Activated T-helper 1 cell treated with anti-CD3 and anti-CD28 coated beads, Interleukin-2, amount 50 U/mL, for 16 hours (primary cell): ENCODE measurements at places on chromosomes 13 and 19.

- no peak for DNase-seq
These were observed 1.1 kb downstream of the VSTM1 start for GRCh38 chr19:54062643-54063042.

DNA sequence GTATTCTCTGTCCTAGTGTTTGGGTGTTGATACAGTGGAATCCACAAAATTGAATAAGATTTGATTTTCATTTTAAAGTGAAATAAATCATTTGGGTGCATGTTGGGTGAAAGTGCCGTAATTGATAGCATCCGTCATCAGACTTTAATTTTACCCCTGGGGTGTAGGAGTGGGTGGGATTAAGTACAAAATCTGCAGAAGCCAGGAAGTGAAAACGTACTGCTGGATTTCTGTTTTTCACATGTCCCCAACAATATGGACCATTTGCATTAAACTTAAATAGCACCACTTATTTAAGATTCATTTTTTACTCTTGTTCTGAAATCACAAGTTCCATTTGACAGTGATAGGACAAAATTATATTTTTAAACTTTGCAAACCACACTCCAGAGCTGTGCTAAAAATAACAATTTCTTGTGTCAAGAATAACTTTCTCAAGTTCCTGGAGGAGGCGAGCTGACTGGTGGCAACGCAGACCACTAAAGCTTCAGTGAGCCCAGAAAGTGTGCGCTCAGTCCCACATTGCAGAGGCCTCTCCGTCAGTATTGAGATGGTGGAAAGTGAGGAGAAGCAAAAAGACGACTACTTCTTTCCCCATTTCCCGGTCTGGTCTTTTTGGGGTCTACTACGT, 71.3 kb downstream of the ARHGEF7 start:
- DNase-seq, result no peak

GRCh38 chr19:49506575-49507105, 5.8 kb upstream of the FCGRT start:
- peak; percentile 62 for DNase-seq

DNA sequence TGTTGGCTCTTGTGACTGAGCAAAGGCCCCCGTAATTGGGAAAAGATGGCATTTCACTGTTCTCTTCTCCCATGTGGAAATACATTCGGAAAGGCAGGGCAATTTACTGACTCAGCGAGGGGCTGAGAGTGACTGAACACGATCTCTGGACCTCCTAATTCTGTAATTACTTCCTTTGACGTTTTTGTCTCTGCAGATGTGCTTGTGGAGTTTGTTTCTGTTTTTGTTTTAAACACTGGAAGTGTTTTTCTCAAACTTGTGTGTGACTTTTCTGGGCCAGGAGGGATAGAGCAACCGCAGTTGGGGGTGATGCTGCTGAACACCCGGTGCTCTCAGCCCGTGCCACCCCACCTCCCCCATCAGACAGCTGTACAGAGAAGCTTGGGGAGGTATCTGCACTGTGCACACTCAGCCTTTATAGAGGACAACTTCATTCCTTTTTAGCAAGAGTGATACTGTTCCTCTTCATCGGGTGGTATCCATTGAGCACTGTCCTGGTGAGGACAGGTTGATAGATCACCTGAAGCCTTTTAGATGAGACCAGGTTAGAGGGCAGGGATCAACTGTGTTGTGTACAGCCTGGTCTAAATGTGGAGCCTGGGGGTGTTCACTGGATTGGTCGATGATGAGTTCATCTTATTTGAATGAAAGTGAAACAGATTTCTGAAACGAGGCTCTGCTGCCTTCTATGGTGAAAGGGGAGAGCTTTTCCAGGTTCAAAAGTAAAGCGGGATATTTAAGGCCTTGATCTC, 117.4 kb downstream of the ESD start:
- DNase-seq, result no peak

DNA sequence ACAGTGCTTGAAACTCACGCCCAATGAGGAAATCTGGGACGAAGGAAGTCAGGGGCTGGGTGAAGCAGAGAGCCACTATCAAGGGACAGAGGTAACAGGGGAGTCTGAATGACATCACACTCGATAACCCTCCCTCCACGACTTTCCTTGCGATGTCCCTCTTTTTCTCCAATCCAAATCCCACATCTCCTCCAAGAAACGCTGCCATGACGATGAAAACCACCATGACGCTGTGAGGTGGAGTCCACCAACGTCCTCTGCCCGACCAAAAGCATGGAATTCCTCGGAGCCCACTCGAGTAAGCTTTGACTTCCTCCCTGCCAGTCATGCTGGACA, 967 bp downstream of the REXO1 start:
- DNase-seq, result no peak

- no peak for DNase-seq
These were observed 19.7 kb downstream of the SCEL start for GRCh38 chr13:77555246-77555645.

GRCh38 chr19:1566392-1567115, 1.6 kb downstream of the MEX3D start:
- no peak for DNase-seq

DNA sequence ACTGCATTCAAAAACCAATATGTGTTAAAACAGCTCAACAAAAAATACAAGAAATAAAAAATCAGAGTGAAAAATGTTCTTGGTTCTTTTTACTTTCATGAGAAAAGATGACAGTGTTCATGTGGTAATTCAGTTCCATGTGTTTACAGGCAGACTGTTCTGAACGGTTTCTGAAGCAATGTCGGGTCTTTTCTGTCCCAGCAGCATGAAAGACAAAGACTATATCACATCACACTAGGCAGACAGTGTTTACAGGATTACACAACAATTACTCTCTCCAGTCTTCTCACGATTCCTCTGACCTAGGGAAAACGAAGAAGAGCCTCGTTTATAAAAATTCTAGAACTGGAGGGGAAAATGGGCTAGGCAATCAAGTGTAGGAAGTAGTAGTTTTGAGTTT, 83.4 kb downstream of the UBL3 start:
- no peak for DNase-seq

- DNase-seq, result no peak
These were observed 836.2 kb downstream of the DACH1 start for GRCh38 chr13:71030784-71031183.

- DNase-seq, result no peak
These were observed 21.0 kb downstream of the TPP2 start for GRCh38 chr13:102617697-102618350.

DNA sequence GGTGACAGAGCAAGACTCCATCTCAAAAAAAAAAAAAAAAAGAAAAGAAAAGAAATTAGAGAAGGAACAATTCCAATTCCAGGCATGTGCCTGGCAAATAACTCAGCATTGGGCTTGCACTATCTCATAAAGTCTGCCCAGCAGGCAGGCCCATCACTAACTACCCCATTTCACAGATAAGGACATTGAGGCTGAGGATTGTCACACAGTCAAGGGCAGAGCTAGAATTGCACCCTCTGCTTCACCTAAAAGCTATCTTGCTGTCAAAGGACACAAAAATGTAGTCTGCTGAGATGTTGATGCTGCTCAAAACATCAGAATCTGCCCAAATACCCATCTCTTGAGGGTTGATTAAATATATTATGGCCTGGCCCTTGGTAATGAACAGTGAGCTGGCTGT, 20.7 kb upstream of the COLGALT1 start:
- DNase-seq, result no peak

- DNase-seq, result no peak
These were observed 37.7 kb upstream of the ESD start for GRCh38 chr13:46834657-46835056.

GRCh38 chr13:94479616-94480015, at the start of gene DCT:
TSS of gene DCT (minus strand) at chr13:94479682. CDS start at chr13:94479255, 427 bp downstream.
- no peak for DNase-seq

- no peak for DNase-seq
These were observed 5.5 kb downstream of the ALDH16A1 start for GRCh38 chr19:49458567-49458903.

GRCh38 chr19:30738047-30738446, 365.9 kb downstream of the ZNF536 start:
- DNase-seq, result no peak

DNA sequence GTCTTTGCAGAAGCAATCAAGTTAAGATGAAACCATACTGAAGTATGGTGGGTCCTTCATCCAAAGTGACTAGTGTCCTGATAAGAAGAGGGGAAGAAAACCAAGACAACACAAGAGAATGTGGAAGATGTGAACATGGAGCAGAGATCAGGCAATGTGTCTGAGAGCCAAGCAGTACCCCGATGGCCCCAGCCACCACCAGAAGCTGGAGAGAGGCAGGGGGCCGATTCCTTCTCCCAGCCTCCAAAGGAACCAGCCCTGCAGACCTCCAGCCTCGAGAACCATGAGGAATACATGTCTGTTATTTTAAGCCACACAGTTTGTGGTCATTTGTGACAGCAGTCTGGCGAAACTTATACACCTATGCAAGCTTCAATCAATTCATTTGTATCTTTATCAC, 93.2 kb downstream of the IRS2 start:
- DNase-seq, result no peak

DNA sequence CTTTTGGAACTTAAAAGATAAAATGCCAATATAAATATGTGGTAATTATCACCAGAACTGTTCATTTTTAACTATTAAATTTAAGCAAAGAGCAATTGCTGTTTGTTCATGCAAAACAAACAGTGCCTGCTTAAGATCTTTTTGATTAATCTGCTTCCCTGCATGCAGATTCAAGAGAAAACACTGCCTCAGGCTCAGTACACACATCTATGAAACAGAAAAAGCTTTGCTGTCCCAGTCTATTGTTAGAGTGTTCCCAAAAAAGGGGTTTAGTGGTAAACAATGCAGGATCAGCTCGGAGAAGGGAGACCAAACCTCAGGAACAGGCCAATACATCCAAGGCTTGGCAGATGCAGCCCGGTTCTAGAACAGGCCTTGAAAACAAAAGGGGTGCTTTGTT, 49.3 kb upstream of the TDRD3 start:
- no peak for DNase-seq

DNA sequence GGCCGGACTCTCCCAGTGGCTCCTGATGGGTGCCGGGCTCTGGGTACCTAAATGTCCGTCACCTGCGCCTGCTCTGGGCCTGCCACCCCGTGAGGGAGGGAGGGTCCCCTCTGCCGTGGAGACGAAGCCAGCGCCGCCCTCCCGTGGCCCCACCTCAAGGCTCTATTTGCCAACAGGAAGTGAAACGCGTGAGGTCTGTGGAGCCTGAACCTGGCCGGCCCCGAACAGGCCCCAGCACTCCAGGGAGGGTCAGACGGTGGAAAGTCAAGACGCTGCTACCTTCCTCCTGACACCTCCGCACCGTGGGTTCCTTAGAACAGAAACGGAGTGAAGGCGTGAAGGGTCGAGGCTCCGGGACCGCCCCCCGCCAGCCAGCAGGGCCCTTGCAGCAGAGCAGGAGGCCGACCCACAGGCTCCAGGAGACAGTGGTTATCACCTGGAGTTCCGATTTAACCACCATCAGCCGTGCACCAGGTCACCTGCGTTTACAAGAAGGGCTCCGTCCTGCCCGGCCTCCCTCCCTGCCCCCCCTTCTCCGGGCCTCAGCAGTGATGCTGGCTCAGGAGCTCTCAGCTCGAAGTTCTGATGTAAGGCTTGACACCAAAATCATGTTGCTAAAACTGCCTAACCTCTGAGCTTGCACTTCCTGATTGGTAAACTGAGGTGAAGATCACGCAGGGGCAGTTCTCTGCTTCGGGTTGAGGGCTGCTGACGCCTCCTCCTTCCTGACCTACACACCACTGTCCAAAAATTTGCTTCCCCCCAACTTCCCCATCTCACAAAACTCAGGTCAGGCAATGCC, 50.9 kb upstream of the C13orf46 start:
- DNase-seq, result no peak

DNA sequence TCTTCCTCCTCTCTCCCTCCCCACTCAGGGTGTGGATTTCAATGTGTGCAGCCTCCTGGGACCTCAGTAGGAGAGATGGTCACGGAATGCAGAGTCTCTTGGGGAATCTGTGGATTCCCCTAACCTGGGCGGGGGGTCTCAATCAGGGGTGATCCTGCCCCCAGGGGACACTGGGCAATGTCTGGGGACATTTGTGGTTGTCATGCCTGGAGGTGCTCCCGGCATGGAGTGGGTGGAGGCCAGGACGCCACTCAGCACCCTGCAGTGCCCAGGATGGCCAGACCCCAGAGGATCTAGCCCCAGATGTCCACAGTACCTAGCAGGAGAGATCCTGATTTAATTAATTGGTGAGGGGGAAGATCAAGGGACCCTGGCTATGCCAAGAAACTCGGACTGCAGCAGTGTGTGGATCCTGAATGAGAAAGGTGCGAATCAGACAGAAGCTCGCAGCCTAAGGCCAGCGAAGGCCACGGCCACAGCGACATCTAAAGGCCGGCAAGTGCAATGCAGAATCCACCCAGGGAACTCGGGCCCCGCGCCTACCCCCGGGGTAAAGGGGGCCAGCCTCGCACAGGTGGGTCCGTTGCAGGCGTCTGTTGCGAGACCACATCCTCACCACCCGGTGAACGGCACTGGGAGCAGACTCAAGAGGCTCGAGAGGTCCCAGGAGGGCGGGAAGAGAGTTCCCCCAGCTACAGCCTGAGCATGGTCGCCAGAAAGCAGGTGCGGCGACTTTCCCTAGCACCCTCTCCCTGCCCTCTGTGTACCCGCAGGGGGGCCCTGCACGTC, 88.8 kb downstream of the GNG7 start:
- peak; percentile 32 for DNase-seq

DNA sequence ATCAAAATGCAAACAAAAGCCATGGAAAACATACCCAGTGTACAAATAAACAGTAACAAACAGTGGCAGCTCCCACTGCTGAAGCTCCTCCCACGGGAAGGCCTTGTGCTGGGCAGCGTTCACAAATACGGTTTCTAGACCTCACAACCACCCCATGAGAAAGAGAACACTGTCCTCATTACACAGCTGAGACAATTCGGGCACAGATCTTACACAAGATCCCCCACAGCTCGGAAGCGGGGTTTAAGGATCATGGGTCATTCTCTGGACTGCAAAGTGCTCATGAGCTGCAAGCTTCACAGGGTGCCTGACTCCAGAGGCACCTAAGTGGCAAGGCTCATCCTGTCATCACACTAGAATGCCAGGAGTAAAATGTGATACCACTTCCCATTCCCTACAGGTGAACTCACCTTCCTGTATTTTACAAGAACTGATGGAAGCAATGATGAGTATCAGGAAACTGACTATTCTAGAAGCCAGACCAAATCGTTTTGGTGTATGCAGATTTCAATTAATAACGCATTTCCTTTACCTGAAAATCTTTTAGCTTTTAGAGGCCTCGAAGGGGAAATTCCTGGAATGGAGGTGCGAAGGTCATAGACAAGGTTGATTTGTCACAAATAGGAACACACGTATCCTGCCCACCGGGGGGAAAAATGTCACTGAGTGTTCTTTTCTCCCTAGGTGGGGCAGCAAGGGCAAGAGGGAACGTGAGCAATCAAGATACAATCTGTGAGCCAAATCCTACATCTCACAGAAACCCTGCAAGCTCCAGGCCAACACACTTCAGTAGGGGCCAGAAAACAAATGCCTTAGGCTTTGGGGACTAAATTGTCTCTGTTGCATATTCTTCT, 41.2 kb downstream of the STK24 start:
- no peak for DNase-seq
